Right lobe of liver (tissue), 6 donors: ENCODE measurements at places on chromosomes 13 and 19. TPM values are rescaled to one million over a fixed set of nuclear protein-coding genes. Genes with fewer than 3 reads are reported as not detected.

- no peak for DNase-seq
Measured at GRCh38 chr19:44050740-44051649, 841 bp upstream of the ZNF223 start.

DNA sequence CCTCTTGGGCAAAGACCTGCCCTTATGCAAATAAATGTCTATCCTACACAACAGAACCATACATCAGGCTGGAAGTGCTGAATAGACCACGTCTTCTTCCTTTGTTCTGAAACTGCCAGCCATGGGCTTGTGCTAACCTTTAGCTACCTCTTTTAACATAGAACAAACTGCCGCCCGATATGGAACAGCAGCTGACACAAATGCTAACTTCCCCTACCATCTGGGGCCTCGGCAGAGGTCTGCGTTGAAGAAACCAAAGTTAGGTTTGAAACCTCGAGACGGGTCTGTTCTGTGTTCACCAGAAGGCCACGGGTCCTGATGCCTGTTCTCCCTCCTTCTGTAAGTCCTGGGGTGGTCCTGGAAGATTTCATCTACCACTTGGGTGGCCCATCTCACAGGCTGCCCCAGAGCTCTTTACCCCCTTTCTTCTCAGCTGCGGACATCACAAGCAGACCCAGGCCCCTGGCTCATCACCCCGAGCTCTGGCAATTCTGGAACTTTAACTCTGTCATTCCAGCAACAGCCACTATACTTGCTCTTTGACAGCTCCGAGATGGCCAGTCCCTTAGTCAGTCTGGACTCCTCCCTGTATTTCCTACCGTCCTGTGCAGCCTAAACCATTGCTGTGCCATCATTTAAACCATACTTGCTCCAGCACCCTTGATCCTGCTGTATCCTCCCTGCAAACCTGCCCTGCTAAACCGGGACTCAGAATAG lies 146.7 kb downstream of the USP12 start:
- DNase-seq, result no peak

DNA sequence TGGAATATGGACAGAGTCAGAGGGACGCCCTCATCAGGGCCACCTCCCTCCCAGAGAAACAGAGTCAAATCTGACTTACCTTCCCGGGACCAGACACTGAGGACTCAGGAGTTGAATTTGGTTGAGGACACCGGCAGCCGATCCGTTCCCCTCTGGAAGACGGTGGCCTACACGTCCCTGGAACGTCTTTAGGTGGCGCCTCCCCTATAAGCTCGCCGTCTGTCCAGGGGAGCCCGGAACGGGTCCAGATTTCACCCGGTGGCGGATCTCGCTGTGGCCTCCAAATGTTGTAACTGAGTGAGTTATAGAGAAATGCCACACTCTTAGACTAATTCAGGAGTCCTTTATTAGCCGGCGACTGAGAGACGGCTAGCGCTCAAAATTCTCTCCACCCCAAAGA lies 9.0 kb downstream of the TNFSF14 start:
- no peak for DNase-seq

C1QTNF9 gene
- 0.17 TPM for total RNA-seq

GRCh38 chr13:76213423-76213904 lies 577.3 kb downstream of the LMO7 start:
- no peak for DNase-seq

DNA sequence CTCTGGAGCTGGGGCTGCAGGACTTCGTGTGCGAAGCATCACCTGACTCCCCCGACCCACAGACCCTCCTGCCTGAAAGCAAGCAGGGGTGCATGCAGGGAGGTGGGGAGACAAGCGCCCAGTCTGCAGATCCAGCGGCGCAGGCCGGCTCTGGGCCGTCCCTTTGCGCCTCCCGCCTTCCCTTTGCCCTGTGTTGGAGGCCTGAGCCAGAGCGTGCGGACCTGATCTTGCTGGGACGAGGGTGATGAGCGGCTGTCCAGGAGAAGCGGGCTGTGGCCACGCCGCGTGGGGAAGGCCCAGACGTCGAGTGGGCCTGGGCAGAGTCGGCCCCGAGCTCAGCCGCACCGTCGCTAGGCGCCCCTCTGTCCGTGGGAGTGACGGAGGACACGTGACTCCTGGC lies 5.3 kb upstream of the GRTP1 start:
- DNase-seq, result no peak

ZNF808 gene
- total RNA-seq, result 4.2 TPM

DNA sequence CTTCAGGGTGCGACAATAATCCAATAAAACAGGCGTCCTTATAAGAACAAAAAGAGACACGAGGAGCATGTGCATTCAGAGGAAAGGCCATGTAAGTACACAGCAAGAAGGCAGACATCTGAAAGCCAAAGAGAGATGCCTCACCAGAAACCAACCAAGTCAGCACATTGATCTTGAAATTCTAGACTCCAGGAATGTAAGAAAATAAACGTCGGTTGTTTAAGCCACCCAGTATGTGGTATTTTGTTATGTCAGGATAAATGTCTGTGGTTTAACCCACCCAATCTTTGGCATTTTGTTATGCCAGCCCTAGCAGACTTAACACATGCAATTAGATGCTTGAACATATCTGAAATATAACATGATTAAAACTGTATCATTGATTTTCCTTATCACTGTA lies 452.0 kb downstream of the SLITRK6 start:
- no peak for DNase-seq

C1QTNF9B gene
- 0.42 TPM for total RNA-seq

ZNF792 gene
- total RNA-seq, result 2.7 TPM

DNA sequence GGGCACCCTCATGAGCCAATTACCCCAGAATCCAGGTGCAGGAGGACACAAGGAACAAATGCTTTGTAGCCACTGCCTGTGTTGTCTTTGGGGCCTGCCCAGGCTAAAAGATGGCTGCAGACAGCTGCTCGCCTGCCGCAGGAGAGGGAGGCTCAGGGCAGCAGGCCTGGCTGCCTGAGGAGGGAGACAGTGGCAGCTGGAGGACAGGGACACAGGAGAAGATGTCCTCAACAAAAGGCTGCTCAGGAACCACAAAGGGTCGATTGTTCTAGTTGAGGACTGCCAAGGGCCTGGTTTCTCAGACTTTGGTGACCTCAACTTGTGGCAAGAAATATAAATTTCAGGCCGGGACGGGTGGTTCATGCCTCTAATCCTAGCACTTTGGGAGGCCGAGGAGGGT lies 7.6 kb downstream of the SIRT2 start:
- no peak for DNase-seq

DNA sequence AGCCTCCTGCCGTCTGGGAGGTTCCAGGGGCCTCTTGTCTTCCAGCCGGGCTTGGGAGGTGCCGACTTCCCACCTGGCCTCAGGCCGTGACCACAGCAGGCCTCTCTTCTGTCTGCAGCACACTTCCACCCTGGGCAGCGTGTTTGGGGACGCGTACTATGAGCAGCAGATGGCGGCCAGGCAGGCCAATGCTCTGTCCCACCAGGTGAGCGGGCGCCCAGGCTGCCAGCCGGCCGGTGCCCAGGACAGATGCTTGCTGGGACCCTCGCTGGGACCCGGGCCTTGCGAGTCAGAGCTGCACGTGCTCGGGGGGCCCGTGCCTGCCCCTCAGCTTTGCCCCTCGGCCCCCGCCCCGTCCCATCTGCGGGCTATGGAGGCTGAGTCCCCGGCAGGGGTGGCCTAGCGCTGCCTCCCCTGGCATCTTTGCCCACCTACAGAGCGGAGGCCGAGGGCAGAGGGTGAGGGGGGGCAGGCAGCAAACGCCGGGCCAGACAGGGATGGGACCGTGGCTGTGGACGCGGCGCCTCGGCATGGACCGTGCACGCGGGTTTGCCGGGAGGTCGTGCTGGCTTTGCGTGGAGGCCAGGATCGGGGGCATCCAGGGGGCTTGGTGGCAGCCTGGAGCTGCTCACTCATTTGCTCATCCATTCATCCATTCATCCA lies 16.2 kb downstream of the COMP start:
- DNase-seq, result no peak
